ENCODE measurements at places on chromosomes 2 and 18.

- DNase-seq: no peak
Measured at GRCh38 chr2:5123582-5124196, 568.5 kb upstream of the SOX11 start.

DNA sequence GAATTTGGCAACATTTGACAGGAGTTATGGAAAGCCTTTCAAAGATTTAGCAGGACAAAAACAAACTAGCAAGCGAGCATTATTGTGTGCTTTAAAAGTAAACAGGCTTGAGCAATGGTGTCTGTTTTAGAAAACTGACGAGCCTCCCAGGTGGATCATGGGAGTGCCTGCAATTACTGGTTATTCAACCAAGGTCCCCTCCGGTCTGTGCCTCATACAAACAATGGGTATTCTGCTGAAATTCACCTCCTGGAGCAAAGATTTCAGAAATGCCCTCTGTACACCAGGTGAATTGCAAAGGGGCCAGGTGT, 22.4 kb downstream of the RTP5 start:
- DNase-seq: no peak

GRCh38 chr18:35753306-35753910, 171.9 kb downstream of the GALNT1 start:
- DNase-seq: no peak

DNA sequence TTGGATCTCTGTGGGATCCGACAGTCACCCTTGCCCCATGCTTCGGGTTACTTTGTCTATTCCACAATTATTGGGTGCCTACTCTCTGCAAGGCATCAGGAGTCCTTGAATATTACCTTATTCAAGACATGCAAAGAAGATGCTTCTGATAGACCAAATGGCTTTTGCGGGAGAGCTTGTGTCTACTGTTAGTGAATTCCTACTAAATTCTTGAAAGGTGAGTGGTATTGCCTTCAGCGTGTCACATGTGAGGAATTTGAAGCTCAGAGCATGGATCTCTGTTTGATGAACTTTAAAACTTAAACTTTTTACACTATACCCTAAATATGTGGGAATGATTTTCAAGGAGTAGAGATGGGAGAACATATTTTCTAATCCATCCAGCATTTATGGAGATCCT, 184.4 kb downstream of the LTBP1 start:
- DNase-seq: peak; percentile 82

DNA sequence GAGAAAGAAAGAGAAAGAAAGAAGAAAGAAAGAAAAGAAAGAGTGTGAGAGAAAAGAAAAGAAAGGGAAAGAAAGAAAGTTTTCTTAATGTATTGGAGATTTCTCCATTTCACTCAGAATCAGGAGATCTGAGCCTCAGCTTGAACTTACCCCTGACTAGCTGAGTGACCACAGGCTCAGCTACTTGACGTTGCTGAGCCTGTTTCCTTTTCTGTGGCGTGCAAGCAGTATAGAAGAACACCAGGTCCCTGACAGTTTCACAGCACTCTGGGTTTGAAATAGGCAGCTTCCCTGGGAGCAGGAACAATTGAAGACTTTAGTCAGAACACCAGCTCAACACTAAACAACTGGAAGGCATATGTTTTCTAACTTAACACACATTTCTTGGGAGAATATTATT, 44.7 kb downstream of the MARCO start:
- DNase-seq: no peak
